ENCODE measurements at places on chromosomes 3 and 15. TPM values are rescaled to one million over a fixed set of nuclear protein-coding genes. Genes with fewer than 3 reads are reported as not detected.

Gene NLGN1
- total RNA-seq: 9.8 TPM

Gene ALDH1A3
- total RNA-seq: 0.50 TPM

Gene PP2D1
- total RNA-seq: not detected

Gene BOC
- total RNA-seq: 12.9 TPM

DNA sequence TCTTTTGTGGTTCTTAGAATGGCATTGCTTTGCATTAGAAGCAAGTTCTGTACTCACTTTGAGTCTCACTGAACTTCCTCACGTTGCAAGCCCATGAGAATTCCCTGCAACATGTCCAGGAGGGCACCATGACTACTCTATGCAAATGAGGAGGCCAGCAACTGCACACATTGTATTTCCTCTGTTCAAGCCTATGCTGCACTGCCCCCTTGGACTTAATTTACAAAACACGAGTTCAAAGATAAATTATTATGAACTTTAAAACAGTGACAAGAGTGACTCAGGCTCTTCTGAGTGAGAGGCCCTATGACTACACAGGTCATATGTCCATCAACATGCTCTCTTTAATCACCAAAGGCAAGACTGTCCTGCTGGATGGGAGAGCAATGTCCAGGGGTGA lies 484.2 kb upstream of the ATP11B start:
- DNase-seq: no peak

DNA sequence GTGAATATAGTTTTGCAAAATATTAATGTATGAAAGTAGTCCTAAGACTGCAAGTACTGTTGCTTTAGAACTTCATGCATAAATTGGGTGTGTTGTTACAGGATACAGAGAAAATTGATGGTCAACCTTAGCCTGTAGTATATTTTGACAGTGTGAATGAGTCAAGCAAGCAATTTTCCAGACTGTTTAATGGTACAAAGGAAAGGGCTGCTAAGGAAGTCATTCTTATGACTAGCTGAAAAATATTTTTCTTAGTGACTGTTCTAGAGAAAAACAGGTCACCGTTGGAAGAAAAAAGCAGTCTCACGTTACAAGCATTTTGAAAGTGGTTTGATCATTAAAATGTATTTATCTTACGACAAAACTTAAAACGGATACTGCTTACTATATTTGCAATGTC lies 49.2 kb downstream of the MBNL1 start:
- peak; percentile 88 for DNase-seq

- DNase-seq: no peak
These were observed 9.4 kb downstream of the NT5DC2 start for GRCh38 chr3:52524258-52524751.

DNA sequence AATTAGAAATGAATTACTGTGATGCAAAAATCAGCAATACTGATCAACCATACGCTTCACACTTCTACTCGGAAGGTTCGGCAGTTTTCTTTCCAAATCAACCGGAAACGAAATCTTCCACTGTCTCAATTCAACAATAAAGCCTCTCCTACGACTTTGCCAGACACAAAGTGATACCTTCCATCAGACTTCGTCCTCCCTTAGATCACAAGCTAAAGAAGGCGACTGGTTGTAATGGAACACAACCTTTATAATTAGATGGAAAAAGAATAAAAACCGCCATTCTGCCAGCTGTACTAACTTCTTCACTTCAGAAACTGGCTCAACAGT lies 618 bp downstream of the PARL start:
- no peak for DNase-seq

GRCh38 chr3:193819117-193820010 lies 226.4 kb downstream of the OPA1 start:
- no peak for DNase-seq

DNA sequence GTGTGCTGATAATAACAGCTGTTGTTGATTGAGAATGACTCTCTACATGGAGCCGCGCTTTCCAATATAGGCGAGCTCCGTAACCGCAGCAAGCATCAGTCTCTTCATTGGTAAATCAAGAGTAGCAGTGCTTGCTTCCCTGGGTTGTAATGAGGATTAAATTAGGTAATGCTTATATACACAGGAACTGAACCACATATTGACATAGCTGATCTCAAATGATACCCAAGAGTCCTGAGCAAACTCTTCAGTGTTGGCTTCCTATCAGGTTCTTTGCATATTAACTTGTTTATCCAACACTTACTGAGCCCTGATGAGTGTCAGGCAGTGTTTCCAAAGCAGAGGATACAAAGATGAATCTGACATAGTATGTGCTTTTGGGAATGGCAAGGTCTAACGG lies 46.4 kb upstream of the SLCO3A1 start:
- no peak for DNase-seq

DNA sequence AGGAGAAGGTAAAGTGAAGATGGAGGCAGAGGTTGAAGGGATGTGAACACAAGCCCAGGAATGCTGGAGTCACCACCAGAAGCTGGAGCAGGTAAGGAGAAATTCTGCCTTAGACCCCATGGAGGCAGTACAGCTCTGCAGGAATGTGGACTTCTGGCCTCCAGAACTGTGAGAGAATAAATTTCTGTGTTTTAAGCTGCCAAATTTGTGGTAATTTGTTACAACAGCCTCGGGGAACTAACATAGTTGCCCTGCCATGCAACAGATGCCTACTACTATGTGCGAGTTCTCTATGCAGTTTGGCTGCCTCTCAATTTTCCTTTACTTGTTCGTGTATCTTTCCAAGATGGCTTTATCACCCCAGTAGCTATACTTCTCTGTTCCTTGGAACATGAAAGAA lies 394.1 kb downstream of the TUSC7 start:
- DNase-seq: no peak

- no peak for DNase-seq
These were observed 189.0 kb downstream of the ZNF621 start for GRCh38 chr3:40713795-40714194.

GRCh38 chr3:72810659-72811434 lies 37.4 kb downstream of the SHQ1 start:
- DNase-seq: no peak

DNA sequence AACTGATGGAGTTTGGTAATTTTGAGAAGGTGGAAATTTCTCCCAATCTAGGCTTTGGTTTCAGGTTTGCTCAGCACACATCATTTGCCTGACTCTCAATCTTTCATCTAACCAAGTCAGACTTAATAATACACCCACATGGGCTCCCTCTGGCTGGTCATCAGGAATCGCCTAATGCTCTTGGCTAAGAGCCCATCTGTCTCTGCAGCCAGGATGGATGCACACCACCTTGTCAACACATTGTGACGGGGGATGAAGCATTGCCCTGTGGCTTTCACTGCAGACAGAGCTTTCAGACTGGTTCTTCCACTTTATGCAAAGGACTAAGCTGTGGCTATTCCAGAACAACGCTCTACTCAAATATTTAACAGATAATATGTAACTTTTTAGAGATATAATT lies 3.0 kb upstream of the HDGFL3 start:
- DNase-seq: no peak

GRCh38 chr3:34676436-34676835 lies 878.0 kb downstream of the PDCD6IP start:
- DNase-seq: no peak

GRCh38 chr3:170999737-171000242 lies 26.7 kb downstream of the SLC2A2 start:
- DNase-seq: peak; percentile 80

- DNase-seq: no peak
These were observed 4.6 kb downstream of the ATP11B start for GRCh38 chr3:182797876-182798275.

GRCh38 chr3:183579967-183580900 lies 24.7 kb upstream of the KLHL6 start:
- DNase-seq: no peak

Measured in HFFc6 (cell line).